ENCODE measurements at places on chromosomes 5 and 9. TPM values are rescaled to one million over a fixed set of nuclear protein-coding genes. Genes with fewer than 3 reads are reported as not detected.
A peak's percentile ranks its signal among the peaks of the same experiment; 100 is the strongest.

Gene GDNF
- 1.1 TPM for total RNA-seq

DNA sequence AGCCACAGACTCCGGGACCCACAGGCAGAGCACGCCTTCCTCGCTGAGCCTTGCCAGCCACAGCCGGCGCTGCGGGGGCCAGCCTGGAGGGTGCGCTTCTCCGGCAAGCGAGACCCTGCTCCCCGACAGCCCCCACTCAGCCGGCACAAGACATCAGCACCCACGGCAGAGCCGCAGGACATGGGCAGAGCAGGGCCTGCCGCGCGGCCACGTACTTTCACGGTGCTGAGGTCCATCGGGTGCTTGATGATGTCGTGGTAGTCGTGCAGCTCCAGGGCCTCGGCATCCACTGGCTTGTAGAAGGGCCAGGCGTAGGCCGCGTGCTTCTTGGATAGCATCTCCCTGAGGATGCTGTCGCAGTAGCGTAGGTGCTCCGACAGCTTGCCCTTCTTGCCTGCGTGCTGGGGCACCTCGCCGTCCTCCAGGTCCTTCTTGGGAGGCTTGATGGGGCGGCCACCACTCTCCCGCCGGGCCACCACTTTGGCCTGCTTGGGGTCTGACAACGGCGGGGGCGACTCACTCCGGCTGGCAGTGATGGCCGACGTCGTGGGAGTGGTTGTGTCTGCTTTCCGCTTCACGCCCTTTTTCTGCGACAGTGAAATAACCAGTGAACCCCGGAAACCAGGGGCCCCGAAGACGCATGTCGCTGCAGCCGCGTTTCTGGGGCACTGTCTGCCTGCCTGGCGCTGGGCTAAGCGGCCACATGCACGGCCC, 19.8 kb downstream of the BRD3 start:
- DNase-seq, result no peak

Gene GLRA1
- total RNA-seq, result not detected

DNA sequence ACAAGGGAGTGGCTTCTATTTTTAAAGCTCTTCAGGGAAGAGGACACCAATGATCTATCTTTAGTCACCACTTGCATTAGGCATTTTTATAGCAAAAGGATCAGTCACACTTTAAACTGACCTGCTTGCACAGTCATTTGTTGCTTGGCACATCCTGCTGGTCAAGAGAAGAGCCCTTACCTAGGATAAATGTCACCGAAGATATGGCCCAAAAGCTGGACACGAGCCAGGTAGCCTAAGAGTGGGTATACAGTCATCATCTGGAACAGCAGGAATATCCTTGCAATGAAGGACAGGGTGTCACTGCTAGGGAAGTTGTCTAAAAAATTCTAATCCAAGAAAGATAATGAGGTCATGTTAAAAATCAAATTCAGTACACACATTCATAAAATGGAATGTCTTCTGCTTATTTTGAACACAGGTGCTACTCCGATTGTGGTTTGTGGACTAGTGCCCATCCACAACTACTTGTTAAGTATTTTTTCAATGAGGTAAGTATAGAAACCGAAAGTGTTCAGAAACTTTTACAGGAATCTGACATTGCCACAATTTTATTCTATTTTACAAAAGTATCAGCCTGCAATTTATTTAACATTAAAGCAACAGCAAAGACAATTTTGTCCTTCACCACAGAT, 78.4 kb downstream of the SLC38A9 start:
- DNase-seq, result no peak

- no peak for DNase-seq
Measured at GRCh38 chr5:142680605-142681259, 5.2 kb downstream of the FGF1 start.

GRCh38 chr5:75566710-75567309, 44.4 kb upstream of the ANKDD1B start:
- DNase-seq, result peak; percentile 51

DNA sequence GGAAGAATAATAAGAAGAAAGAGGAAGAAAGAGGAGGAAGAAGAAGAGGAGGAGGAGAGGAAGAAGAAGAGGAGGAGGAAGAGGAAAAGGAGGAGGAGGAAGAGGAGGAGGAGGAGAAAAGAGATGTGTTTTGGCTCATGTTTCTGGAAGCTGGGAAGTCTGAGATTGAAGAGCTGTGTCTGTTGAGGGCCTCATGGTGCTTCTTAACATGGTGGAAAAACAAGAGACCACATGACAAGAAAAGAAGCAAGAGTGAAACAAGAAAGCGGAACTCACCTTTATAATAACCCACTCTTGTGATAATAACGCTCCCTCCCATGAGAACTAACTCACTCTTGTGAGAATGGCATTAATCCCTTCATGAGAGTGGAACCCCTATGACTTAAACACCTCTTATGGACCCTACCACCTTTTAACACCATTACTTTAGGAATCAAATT, 36.1 kb upstream of the RANBP6 start:
- no peak for DNase-seq

GRCh38 chr5:41735213-41735612, 135.0 kb downstream of the OXCT1 start:
- DNase-seq, result no peak

DNA sequence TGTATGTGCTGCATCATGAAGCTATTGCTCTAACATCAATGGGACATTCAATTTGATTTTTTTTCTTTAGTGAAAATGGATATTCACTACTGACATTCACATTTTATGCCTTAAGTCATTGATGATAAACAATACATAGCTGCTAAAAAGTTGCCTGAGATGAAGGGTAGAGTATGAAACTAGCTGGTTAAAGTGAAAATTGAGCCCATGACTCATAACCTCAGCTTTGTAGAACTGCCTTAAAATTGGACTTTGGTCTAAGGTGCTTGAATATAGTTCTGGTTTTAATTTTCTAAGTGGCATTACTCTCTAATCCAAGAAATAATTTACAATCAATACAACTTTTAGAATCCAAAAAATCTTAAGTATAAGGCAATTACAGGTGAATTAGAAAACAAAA, 740.4 kb upstream of the RIOK2 start:
- DNase-seq, result no peak

DNA sequence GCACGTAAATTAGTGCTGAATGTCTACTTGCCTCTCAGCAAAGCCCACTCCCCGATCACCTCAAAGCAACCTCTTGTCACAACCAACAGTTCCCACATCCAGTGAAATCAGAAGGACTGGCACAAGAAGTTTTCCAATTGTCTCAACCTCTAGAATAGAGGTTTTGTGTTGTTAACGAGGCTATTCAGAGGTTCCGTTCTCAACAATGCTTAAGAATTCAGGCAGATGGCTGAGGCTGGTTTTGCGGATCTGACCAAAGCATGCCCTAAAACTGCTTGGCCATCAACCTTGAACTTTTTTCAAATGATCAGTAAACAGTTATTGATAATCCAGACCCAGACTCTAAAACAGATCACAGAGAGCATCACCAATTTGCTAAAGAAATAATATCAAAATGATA, 52.9 kb downstream of the MAPKAP1 start:
- DNase-seq, result no peak

DNA sequence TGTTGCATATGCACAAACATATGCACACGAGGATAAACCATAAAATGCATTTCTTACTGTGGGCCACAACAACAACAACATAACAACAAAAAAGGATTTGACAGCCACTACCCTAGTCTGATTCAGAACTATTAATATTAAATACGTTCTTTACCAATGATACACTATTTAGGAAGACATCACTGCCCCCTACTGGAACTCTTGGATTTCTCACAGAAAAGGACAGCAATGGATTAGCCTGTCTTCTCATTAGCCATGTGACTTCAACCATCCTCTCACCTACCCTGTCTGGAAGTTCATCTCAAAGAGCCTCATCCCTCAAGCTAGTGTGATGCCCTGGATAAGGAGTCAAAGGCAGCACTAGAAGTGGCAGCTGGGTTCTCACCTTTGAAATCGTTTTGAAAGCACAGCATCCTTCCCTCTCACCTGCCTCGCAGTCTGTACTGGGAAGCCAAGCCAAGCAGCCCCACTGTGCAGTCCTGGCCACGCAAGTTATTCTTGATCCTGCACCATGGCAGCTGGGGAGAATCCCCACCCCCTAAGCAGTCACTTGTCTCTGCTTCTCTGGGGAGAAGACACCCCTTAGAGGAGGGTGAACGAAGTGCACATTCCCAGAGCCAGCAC, 64.6 kb downstream of the SH3TC2 start:
- peak; percentile 79 for DNase-seq

Gene LCN1
- total RNA-seq, result not detected

Gene LSM11
- total RNA-seq, result 2.2 TPM

DNA sequence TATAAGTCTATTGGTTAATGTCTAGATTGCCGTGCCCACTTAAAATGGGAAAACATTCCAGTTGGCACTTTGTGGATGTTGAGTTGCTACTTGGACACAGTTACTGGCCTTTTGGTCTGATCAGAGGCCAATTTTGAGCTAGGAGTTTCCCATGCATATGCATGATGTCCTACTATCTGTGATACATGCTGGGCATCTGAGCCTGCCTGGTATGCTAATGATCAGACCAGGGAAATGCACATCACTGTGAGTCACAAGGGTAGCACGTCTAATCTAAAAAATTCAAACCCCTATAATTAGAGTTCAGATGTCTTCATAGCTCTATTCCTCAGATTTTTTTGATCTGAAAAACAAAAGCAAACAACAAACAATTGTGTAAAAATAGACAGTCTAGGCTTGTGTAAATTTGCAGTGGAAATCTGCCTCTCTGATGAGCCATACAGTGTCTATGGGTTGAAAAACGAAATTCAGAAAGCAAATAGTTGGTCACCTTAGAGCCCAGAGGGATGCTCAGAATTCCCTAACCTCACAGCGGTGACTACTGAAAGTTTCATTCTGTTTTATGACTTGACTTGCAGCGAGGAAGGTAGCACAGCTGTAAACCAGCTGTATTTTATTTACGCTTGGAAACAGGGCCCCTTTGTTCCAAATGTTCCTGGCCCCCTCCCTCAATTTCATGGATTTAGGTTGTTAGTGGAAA, 37.3 kb downstream of the PALM2AKAP2 start:
- DNase-seq, result no peak

GRCh38 chr5:37804401-37804800, 35.4 kb downstream of the GDNF start:
- no peak for DNase-seq

Gene KCNIP1
- not detected for total RNA-seq

Gene ITGA2
- 7.0 TPM for total RNA-seq

Gene TMEM252
- not detected for total RNA-seq

DNA sequence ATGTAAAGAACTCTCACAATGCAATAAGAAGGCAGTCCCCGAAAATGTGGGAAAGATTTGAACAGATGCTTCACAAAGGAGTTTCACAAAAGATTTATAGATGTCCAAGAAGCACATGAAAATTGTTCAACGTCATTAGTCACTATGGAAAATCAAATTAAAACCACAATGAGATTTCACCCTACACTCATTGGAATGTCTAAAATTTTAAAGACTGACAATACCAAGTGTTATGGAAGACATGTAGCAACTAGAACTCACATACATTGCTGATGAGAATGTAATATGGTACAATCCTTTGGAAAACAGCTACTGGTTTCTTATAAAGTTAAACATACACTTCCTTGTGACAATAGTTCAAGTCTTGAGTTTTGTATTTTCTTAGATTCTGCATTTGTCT, 11.0 kb upstream of the RECK start:
- no peak for DNase-seq
